Endodermal cell (in vitro differentiated cells): ENCODE measurements at places on chromosomes 6 and 20. TPM values are rescaled to one million over a fixed set of nuclear protein-coding genes. Genes with fewer than 3 reads are reported as not detected.

The BACH2 gene
- total RNA-seq = 20.3 and 22.3 TPM in 2 replicates

The KHDC1L gene
- not detected in 3 replicates for total RNA-seq

- no peaks in the 10 kb centered on the region for H3K4me1 ChIP-seq
- no peaks in the 10 kb centered on the region for H3K27me3 ChIP-seq
- no peak overlapping the region for H3K4me3 ChIP-seq
- peaks cover 6% of the 10 kb centered on the region for H3K36me3 ChIP-seq
Measured at GRCh38 chr6:122676146-122676545, 65.9 kb downstream of the PKIB start.

GRCh38 chr6:24642061-24642460 is 3.9 kb downstream of the KIAA0319 start:
- no peak overlapping the region for H3K27ac ChIP-seq
- H3K4me1 ChIP-seq = peaks cover 2% of the 10 kb centered on the region
- peaks cover 41% of the 10 kb centered on the region for H3K27me3 ChIP-seq

- H3K4me3 ChIP-seq = no peak overlapping the region
- peaks cover 71% of the 10 kb centered on the region for H3K36me3 ChIP-seq
- DNase-seq = no peak
- H3K27me3 ChIP-seq = no peaks in the 10 kb centered on the region
- H3K27ac ChIP-seq = no peak overlapping the region
- no peaks in the 10 kb centered on the region for H3K4me1 ChIP-seq
Measured at GRCh38 chr20:34076952-34077351, 35.1 kb downstream of the EIF2S2 start.
